ENCODE measurements at places on chromosomes 5 and 9. TPM values are rescaled to one million over a fixed set of nuclear protein-coding genes. Genes with fewer than 3 reads are reported as not detected.

- no peak for DNase-seq
Observed at GRCh38 chr5:136764601-136765000, 399.3 kb upstream of the TRPC7 start.

The GALNT12 gene
- 0.35 TPM for total RNA-seq

DNA sequence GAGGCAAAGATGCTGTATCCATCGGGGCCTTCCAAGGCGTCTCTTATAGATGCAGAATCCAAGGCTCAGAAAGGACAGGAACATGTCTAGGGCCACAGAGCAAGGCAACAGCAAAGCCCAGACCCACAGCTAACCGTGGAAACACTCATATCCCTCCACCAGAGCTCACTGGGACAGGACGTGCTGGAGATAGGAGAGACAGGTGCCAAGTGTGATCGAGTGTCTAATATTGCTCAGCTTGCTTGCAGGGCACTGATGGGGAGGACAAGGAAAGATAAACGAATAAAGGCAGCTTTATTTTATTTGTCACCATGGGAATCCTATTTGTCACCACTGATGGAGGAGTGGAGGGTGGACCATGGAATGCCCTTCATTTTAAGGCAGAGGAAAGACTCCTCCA lies 44.0 kb upstream of the AKNA start:
- no peak for DNase-seq

DNA sequence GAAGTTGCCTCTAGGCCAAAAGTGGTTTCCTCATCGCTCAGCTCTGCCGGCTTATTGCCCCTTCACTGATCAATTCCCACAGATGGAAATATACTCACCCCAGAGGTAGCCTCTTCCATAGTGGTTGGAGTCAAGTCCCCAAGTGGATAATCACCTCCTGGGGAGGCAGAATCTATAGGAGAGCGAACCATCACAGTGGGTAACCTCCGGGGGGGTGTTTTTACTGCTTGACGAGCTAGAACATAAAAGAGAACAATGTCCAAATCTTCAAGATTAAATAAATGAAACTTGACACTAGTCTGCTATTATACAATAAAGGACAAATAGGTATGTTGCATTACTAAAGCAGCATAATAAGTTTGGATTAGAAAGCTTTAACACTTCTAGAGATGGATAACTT lies 9.3 kb downstream of the BRD8 start:
- DNase-seq: no peak

The SH3GL2 gene
- not detected for total RNA-seq

The SETD9 gene
- total RNA-seq: 7.1 TPM

DNA sequence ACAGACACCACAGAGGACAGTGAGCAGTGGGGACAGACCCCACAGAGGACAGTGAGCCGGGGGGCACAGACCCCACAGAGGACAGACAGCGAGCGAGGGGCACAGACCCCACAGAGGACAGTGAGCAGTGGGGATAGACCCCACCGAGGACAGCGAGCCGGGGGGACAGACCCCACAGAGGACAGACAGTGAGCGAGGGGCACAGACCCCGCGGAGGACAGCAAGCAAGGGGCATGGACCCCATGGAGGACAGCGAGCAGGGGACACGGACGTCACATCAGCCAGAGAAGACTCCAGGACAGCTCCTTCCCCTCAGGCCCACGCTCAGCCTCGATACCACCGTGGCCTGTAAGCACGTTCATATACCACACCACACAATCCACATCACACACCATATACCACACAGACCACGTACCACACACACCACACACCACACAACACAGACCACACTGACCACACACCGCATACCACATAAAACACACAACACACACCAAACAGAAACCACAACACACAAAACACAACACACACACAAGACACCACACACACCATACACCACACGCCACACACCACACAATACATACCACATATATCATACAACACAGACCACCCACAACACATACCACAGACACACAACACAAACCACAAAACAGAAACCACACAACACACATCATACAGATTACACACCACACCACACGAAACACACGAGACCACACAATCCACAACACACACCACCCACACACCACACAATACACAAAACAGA lies 5.2 kb upstream of the ZDHHC11 start:
- DNase-seq: no peak

DNA sequence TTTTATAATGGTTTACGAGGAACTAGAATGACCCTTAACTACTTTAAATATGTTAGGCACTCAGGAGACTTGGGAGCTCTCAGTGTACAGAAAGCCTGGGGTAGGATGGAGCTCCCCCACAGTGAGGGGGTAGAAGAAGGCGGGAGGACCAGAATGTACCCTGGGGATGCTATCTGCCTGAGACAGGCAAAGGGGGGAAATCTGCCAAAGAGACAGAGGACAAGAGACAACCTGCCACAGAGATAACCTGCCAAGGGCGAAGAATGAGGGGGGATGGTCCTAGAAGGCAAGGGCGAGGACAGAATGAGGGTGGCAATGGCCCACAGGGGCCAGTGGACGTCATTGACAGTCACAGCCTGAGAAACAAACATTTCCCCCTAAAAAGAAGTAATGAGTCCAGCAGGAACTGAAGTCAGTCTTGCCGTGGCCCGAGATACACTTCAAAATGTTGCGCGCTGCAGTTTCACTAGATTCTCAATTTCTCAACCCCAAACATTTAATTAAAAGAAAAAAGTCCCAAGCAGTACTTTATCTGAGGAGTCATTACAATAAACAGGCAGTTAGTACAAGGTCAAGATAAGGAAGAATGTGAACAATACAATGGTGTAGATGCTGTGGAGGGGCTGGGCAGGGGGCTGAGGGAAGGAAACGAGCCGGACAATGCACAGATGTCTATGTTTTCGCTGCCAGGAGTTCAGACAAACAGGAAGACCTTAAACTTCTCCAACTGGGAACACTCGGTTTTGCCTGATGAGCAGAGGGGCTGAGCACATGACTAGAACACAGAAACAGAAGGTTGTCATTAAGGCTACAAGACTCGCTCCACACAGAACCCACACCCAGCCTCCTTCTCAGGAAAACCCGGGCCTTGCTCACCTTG lies 125.0 kb downstream of the LHFPL2 start:
- DNase-seq: no peak

DNA sequence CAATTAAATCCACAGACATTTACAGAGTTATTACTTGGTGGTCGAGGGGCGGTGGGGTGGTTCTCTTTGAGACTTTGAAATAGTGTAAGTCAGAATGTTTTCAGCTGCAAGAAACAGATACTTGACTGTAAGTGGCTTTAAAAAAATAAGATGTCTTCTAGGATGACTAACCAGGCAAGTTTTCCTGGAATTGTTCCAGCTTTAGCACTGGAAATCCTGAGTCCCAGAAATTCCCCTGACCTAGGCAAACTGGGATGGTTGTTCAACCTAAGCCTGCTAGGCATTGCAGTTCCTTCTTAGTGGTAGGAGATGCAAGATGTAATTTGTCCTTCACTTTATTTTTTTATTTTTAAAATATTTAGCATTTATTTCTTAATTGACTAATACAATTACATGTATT lies 169.5 kb upstream of the POC5 start:
- DNase-seq: no peak

GRCh38 chr9:14403081-14403480 lies 89.1 kb upstream of the NFIB start:
- no peak for DNase-seq

GRCh38 chr5:36875790-36876298 lies 725 bp upstream of the NIPBL start:
- peak; percentile 82 for DNase-seq

GRCh38 chr5:116600876-116601275 lies 26.3 kb upstream of the SEMA6A start:
- DNase-seq: no peak

The PLAC8L1 gene
- total RNA-seq: not detected

The ROR2 gene
- total RNA-seq: 0.15 TPM

The FGF10 gene
- 0.08 TPM for total RNA-seq

The HNRNPAB gene
- total RNA-seq: 56.1 TPM

DNA sequence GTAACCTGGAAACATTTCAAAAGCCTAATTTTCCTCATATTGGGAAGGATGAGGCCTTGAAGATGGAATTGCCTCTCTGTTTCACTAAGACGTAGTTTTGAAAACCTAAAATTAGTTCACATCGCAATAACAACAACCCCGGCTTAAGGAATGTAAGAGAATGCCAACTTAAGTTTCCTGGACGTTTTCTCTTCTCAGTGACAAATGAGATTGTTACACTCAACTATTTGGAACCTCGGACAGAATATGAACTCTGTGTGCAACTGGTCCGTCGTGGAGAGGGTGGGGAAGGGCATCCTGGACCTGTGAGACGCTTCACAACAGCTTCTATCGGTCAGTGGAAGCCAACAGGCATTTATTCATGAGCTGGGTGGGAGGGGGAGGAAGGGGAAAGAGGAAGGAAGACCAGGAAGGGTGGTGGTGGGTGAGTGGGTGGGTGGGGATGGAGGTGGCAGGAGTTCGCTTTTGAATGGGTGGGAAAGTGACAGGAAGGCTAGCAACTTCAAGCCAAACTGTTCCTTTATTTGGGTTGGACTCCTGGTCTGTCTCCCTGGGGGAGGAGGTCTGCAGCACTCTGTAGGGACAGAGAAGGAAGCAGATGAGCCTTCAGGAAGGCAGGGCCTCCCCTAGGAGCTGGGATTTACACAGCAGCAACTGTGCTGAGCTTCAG lies 83.4 kb downstream of the TEK start:
- no peak for DNase-seq
